ENCODE measurements at places on chromosomes 2 and 18.
A peak's percentile ranks its signal among the peaks of the same experiment; 100 is the strongest.

GRCh38 chr2:159476329-159476728, 140.0 kb downstream of the BAZ2B start:
- H3K4me1 ChIP-seq, result no peaks in the 10 kb centered on the region
- H3K27ac ChIP-seq, result no peak overlapping the region

- H3K4me3 ChIP-seq, result no peak overlapping the region
- no peak for DNase-seq
- no peaks in the 10 kb centered on the region for H3K36me3 ChIP-seq
Observed at GRCh38 chr2:237670641-237671040, 43.3 kb downstream of the LRRFIP1 start.

DNA sequence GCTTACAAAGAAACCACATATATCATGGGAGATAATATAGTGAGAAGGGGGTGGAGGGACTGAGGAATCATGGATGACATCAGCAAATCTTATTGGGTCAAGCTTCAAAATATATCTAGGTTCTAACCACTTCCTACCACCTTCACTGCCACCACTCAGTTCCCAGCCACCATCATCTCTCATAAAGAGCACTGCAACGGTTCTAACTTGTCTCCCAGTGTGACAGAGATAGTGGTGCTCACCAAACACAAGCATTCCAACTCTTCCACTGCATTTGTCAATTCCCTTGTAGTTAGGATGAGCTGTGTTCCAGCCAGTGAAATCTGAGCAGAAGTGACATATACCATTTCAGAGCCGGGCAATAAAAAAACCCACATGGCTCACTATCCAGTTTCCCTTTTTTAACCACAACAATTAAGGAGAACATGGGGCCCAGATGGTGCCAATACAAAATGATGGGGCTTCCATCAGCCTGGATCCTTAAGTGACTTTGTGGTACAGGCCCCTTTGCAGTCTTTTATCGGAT, 318.1 kb downstream of the NBAS start:
- no peak for DNase-seq
- no peak overlapping the region for H3K4me3 ChIP-seq
- peaks cover 19% of the 10 kb centered on the region for H3K4me1 ChIP-seq
- no peaks in the 10 kb centered on the region for H3K27me3 ChIP-seq

- no peaks in the 10 kb centered on the region for H3K27me3 ChIP-seq
- H3K4me3 ChIP-seq, result no peak overlapping the region
- DNase-seq, result no peak
Observed at GRCh38 chr18:42067518-42067917, 112.5 kb downstream of the PIK3C3 start.

- H3K27ac ChIP-seq, result no peak overlapping the region
- H3K36me3 ChIP-seq, result peaks cover 6% of the 10 kb centered on the region
- no peak overlapping the region for H3K4me3 ChIP-seq
- peaks cover 8% of the 10 kb centered on the region for H3K27me3 ChIP-seq
Observed at GRCh38 chr2:98891591-98891990, 44.4 kb downstream of the CRACDL start.

DNA sequence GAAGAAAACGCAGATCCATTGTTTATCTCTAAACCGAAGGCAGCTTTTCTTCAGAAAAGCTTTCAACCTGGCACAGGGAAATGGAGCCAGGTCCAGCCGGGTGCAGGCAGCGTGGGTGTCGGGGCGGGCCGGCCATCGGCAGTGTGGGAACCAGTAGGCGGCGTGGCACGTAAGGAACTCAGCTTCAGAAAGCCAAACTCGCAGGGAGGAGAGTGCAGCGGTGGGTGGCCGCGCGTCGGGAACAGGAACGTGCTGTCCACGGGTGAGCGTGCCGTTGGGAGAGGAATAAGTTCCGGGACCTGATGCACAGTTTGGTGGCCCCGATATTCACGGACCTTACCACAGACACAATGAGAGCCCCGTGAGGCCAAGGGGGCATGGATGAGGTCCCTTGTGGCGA, 270.4 kb downstream of the TWIST2 start:
- H3K4me1 ChIP-seq, result peaks cover 21% of the 10 kb centered on the region
- H3K27ac ChIP-seq, result peak overlapping the region; percentile 29
- no peak overlapping the region for H3K4me3 ChIP-seq
- no peak for DNase-seq

DNA sequence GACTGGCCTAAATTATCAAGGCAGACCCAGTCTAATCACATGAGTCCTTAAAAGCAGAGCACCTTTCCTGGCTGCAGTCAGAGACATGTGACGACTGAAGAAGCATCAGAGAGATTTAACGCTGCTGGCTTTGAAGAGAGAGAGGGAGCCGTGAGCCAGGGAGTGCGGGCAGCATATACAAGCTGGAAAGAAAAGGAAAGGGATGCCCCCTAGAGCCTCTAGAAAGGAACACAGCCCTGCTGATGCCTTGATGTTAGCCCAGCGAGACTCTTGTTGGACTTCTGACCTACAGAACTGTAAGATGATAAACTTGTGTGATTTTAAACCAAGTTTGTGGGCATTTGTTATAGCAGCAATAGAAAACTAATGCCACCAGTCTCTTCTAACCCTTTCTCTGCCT, 58.1 kb downstream of the HEATR5B start:
- H3K27me3 ChIP-seq, result no peaks in the 10 kb centered on the region
- H3K4me1 ChIP-seq, result no peaks in the 10 kb centered on the region
- DNase-seq, result no peak
- no peak overlapping the region for H3K4me3 ChIP-seq

DNA sequence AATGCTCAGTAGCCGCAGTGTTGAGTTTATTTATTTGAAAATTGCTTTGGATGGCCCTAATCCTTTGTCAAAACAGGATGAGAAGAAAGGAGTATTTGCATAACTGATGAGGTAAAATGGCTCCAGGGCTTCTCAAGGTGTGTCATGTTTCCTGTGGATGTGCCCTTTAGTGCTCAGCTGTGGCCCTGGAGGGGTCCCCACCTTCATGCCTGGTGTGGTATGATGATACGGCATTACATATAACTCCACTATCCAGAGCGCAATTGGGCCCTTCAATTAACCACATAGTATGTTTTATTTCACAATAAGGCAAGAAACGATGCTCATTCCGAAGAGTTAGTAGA, 39.8 kb upstream of the TMEM178A start:
- peaks cover 6% of the 10 kb centered on the region for H3K27me3 ChIP-seq
- H3K4me3 ChIP-seq, result no peak overlapping the region
- no peak overlapping the region for H3K27ac ChIP-seq
- H3K4me1 ChIP-seq, result no peaks in the 10 kb centered on the region

DNA sequence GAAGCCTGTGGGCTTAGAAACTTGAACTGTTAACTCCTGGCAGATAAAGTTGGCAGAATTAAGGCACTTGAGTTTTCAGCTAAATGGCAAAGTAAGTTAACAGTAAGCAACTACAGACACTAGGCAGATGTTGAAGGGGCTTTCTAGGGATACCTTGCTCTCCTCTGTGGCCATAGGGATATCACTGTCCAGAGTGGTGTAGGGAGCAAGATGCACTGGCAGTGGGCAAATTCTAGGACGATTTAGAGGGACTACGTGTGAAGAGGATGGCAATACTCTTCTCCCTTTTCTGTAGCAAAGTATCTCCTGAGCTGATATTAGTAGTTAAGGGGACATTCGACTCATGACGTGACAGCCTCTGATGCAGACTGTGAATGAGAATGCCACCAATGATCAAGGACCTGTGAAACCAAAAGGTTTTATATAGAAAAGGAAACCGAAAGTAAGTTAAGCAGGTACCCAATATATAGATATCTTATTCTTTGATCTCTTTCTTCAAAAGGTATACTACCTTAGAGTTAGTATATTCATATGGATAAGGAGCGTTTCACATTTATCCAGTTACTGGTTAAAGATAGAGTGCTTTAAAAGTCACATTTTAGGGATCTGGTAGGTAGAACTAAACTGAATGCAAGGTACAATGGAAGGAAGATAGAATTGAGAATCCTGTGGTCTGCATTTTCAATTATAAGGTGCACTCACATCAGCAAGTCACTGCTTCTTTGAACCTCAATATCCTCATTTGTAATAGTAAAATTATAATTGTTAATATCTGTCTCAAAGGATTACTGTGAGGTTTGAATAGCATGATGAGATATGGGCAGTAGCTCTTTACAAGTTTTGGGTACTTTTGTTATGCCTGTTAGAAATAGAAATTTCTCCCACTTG, 106.4 kb downstream of the KCNH7 start:
- no peak overlapping the region for H3K4me3 ChIP-seq
- H3K27ac ChIP-seq, result no peak overlapping the region
- DNase-seq, result no peak
- no peaks in the 10 kb centered on the region for H3K36me3 ChIP-seq
- H3K27me3 ChIP-seq, result no peaks in the 10 kb centered on the region
- no peaks in the 10 kb centered on the region for H3K4me1 ChIP-seq

DNA sequence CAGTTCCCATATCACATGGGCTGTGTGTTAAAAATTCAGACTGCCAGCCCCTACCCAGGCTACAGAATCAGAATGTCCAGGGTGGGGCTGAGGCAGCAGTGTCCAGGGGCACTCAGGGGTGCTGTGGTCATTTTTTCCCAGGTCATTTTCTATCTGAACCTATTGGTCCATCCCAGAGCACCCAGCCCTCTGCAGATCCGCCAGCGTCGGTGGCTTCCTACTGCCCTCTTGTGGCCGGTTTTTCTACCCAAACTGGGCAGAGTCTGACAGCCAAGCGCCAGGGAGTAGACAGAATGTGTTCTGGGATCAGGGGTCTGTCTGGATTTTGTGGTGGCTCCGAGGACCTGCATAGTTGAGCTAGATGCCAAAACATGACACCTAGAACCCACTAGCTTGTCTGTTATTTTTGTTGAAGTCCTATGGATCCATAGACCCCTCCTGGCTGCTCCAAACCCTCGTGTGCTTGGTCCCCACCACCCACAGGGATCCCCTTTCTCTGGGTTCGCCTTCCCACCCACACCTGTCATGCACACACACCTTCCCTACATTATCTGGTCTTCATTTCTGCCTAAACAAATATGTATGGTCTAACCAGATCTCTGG, 34.1 kb upstream of the RMDN2 start:
- no peaks in the 10 kb centered on the region for H3K27me3 ChIP-seq
- H3K4me3 ChIP-seq, result peak overlapping the region; percentile 57
- H3K27ac ChIP-seq, result no peak overlapping the region
- DNase-seq, result peak; percentile 53
- no peaks in the 10 kb centered on the region for H3K36me3 ChIP-seq
- peaks cover 29% of the 10 kb centered on the region for H3K4me1 ChIP-seq

DNA sequence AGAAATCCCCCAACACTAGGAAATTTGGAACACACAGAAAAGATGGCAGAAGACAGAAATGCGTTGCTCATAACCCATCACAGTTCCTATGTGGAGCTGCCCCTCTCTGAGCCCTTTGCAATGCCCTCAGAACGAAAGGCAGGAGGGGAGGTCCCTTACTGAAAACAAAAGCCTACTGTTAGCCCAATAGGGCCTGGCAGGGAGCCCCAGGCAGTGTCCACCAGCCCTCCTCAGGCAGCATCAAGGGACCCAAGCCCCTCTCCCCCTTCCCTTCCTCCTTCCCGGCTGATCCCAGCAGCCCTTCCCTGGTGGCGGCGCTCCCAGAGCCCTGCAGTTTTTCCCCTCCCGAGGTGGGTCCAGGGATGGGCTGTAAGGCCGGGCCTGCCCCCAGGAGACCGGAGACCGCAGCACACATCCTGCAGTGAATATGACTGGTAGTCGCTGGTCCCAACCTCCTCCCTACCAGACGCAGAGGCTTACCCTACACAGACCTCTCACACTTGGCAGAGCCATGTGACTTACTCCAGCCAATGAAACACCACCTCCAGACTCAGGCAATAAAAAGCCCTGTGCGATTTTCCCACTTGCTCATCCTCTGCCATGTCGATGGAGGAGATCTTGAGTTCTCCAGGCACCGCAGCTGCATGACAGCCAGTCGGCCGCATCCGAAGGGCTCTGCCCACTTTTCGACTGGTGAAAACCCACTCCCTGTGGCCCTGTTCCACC, 19.4 kb upstream of the DUSP2 start:
- no peaks in the 10 kb centered on the region for H3K27me3 ChIP-seq
- H3K36me3 ChIP-seq, result peaks cover 5% of the 10 kb centered on the region
- peak; percentile 61 for DNase-seq
- peaks cover 51% of the 10 kb centered on the region for H3K4me1 ChIP-seq
- peak overlapping the region; percentile 87 for H3K4me3 ChIP-seq
- H3K27ac ChIP-seq, result peak overlapping the region; percentile 98

- no peak overlapping the region for H3K27ac ChIP-seq
- H3K4me1 ChIP-seq, result peaks cover 7% of the 10 kb centered on the region
- H3K4me3 ChIP-seq, result no peak overlapping the region
- no peak for DNase-seq
Observed at GRCh38 chr2:20766798-20767644, 55.9 kb downstream of the LDAH start.

GRCh38 chr2:41763141-41763540, 284.7 kb upstream of the PKDCC start:
- no peak for DNase-seq
- H3K27me3 ChIP-seq, result peaks cover 5% of the 10 kb centered on the region
- H3K4me3 ChIP-seq, result no peak overlapping the region
- no peaks in the 10 kb centered on the region for H3K4me1 ChIP-seq

DNA sequence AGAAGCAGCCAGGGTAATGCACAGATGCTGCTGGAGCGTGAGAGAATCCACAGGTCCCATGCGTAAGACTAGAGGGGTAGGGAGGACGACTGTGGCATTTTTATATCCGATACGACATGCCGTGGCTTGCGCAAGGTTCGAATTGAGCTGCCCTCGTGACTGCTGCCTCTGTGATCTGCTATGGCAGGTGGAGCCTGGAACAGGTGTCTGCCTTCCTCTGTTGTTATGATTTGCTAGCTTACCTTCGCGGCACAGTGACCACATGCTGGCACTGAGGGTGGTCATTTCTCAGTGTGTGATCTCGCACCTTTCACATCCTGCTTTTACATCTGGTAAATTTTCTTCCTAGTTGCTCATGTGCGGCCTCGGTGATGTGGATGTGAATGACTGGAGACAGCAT, 240.2 kb downstream of the ALPK2 start:
- no peaks in the 10 kb centered on the region for H3K4me1 ChIP-seq
- H3K36me3 ChIP-seq, result peaks cover 8% of the 10 kb centered on the region
- H3K4me3 ChIP-seq, result no peak overlapping the region
- H3K27me3 ChIP-seq, result no peaks in the 10 kb centered on the region
- no peak for DNase-seq

GRCh38 chr2:225600444-225600843, 200.9 kb downstream of the NYAP2 start:
- peaks cover 2% of the 10 kb centered on the region for H3K36me3 ChIP-seq
- H3K4me3 ChIP-seq, result no peak overlapping the region
- no peaks in the 10 kb centered on the region for H3K4me1 ChIP-seq
- H3K27me3 ChIP-seq, result peaks cover 3% of the 10 kb centered on the region

GRCh38 chr2:70511971-70512729, 41.5 kb downstream of the TGFA start:
- peaks cover 7% of the 10 kb centered on the region for H3K4me1 ChIP-seq
- no peak overlapping the region for H3K4me3 ChIP-seq
- no peak for DNase-seq

GRCh38 chr2:36536776-36537175, 61.2 kb downstream of the FEZ2 start:
- H3K4me3 ChIP-seq, result no peak overlapping the region
- H3K27me3 ChIP-seq, result no peaks in the 10 kb centered on the region
- no peaks in the 10 kb centered on the region for H3K4me1 ChIP-seq
- H3K27ac ChIP-seq, result no peak overlapping the region
- peaks cover 4% of the 10 kb centered on the region for H3K36me3 ChIP-seq

- no peaks in the 10 kb centered on the region for H3K27me3 ChIP-seq
- H3K36me3 ChIP-seq, result peaks cover 8% of the 10 kb centered on the region
- no peak for DNase-seq
Observed at GRCh38 chr18:2655954-2656236, 369 bp downstream of the SMCHD1 start.

GRCh38 chr2:72630767-72631166, 195.1 kb downstream of the EXOC6B start:
- DNase-seq, result no peak
- H3K4me1 ChIP-seq, result peaks cover 4% of the 10 kb centered on the region
- H3K27me3 ChIP-seq, result no peaks in the 10 kb centered on the region
- peaks cover 15% of the 10 kb centered on the region for H3K36me3 ChIP-seq
- no peak overlapping the region for H3K27ac ChIP-seq
